ENCODE measurements at places on chromosomes 4 and X.

DNA sequence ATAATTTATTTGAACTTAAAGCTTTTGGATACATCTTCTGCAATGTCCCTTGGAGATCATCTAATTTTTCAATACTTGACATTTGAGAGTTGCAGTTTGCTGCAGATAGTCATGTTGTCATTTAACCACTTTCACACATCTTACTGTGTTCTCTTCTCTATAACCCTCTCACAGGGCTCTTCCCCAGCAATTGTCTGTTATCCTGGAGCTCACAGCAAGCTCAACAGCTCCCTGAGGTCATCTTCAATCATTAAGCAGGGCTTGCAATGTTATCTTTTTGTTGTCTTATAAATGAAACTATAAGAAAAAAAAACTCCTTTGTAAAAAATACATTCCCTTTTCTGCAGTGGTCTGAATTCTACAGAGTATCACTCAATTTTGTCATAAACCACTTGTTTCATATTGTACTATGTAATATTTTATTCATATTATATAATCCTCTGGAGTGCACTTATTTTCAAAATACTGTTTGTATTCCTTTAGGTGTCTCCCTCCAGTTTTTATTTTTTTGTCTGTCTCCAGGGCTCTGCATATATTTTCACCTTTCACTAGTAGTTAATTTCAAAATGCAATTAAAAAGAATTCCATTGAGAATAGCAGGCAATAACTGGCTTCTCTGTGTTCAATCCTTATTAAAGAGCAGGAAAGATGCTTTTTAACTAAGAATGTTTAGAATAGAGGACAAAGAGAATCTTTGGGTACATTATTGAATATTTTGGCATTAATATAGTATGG, 106.3 kb upstream of the ARSJ start:
- DNase-seq = no peak
- peaks cover 6% of the 10 kb centered on the region for H3K27me3 ChIP-seq
- no peak overlapping the region for H3K27ac ChIP-seq

GRCh38 chr4:148653681-148654080, 211.5 kb upstream of the NR3C2 start:
- H3K36me3 ChIP-seq = no peaks in the 10 kb centered on the region
- no peak for DNase-seq
- no peaks in the 10 kb centered on the region for H3K27me3 ChIP-seq
- H3K27ac ChIP-seq = no peak overlapping the region
- H3K4me1 ChIP-seq = no peaks in the 10 kb centered on the region

DNA sequence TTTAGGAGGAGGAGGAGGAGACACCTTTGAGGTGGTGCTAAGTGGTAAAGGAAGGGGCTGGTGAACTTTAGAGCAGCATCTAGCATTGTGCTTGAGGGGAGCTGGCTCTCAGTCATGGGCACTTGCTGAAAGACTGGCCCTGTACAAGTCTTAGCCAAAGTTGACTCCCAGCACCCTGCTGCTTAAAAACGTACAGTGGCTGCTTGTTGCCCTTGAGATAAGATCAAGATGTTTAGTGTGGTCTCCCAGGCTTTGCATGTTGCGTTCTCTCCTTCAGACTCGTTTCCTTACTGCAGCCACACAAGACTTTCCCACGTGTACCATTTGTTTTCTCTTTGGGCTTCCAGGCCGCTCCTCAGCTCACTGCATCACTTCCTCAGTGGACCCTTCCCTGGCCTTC, 1.8 kb downstream of the MED28 start:
- no peaks in the 10 kb centered on the region for H3K27me3 ChIP-seq
- peaks cover 20% of the 10 kb centered on the region for H3K36me3 ChIP-seq
- H3K4me3 ChIP-seq = peak overlapping the region; percentile 80
- H3K27ac ChIP-seq = no peak overlapping the region

DNA sequence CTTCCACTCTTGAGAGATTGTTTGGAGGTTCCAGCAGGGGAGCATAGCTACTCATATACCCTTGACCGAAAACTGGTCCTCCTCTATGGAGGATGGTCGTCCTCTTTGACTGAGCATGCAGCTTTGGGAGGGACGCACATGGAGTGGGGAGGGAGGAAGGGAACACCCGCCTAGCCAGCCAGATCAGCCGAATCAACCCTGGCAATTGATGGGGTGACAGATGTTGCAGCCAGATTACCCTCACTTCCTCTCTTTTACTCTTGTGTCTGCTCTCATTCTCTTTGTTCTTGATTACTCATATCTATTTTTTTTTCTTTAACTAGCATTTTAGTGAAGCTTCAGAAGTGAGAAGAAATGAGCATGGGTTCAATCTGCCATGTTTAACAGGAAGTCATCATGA, 19.6 kb downstream of the MGST2 start:
- no peak for DNase-seq
- H3K36me3 ChIP-seq = peaks cover 11% of the 10 kb centered on the region
- H3K27ac ChIP-seq = no peak overlapping the region
- no peaks in the 10 kb centered on the region for H3K27me3 ChIP-seq
- no peak overlapping the region for H3K4me3 ChIP-seq

GRCh38 chr4:20626326-20627005, 73.8 kb upstream of the PACRGL start:
- H3K4me3 ChIP-seq = no peak overlapping the region
- no peak overlapping the region for H3K27ac ChIP-seq
- H3K36me3 ChIP-seq = no peaks in the 10 kb centered on the region
- no peaks in the 10 kb centered on the region for H3K27me3 ChIP-seq
- DNase-seq = no peak

DNA sequence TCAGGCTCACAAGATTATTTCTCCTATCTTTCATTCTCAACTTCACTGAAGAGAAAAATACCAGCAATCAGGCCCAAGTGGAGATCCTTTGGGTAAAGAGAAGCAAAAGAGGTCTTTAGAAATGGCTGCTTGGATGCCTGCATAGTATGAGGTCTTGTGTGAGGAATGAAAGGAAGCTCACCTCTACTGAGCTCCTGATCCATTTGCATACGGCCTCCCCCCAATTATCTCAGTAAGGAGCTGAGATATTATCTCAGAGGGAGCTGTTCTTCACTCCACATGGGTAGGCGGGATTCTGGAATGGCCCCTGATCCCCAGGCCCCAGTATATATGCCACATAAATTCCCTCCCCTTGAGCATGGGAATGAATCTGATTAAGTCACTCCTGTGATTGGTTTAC, 75.8 kb downstream of the EVC2 start:
- no peaks in the 10 kb centered on the region for H3K36me3 ChIP-seq
- no peak overlapping the region for H3K4me3 ChIP-seq
- H3K27me3 ChIP-seq = no peaks in the 10 kb centered on the region
- DNase-seq = no peak

GRCh38 chr4:120304801-120305200, 238.2 kb upstream of the MAD2L1 start:
- no peak for DNase-seq
- H3K4me3 ChIP-seq = no peak overlapping the region
- H3K27me3 ChIP-seq = no peaks in the 10 kb centered on the region

- H3K4me3 ChIP-seq = peak overlapping the region; percentile 37
- H3K36me3 ChIP-seq = no peaks in the 10 kb centered on the region
- no peak for DNase-seq
- peak overlapping the region; percentile 91 for H3K27ac ChIP-seq
- peaks cover 86% of the 10 kb centered on the region for H3K27me3 ChIP-seq
- peaks cover 33% of the 10 kb centered on the region for H3K4me1 ChIP-seq
Measured at GRCh38 chrX:635428-636090, 5.0 kb downstream of the SHOX start.
